NCI-H1694 treated with DMSO at 0.1 percent for 48 hours (cell line): ENCODE measurements at places on chromosomes 11 and 22.

GRCh38 chr11:106278391-106278790 is 200.9 kb downstream of the AASDHPPT start:
- no peak for DNase-seq

DNA sequence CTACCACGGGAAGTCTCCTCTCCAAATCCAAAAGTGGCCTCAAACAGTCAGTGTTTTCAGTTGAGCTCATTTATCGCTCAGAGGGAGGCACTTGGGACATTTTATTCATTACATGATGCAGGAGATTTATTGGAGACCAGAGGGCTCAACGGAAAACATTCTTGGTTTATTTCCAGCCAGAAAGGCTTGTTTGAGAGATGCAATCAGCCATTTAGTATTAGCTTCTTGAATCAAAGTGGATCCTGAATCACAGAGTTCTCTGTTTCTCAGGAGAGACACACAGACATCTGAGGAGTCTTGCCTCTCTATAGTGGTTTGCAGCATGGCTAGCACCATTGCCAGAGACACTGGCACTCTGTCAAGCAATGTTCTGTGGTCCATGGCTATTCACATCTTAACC is 31.5 kb downstream of the CD44 start:
- DNase-seq: no peak

DNA sequence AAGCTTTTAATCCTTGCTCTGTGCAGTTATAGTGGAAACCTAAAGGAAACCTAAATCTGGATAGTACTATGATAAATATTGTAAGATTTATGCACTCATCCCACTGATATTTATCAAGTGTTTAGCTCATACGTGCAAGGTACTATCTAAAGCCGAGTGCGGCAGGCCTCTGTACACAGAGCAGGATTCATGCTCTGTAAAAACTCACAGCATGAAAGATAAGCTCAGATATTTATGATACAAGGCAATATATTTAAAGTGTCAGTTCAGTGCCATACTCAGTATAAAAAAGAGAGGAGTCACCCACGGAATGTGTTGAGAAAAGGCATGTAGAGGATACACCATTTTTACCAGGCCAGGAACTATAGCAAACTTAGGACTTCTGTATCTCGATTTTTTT is 66.2 kb downstream of the MAML2 start:
- DNase-seq: no peak

DNA sequence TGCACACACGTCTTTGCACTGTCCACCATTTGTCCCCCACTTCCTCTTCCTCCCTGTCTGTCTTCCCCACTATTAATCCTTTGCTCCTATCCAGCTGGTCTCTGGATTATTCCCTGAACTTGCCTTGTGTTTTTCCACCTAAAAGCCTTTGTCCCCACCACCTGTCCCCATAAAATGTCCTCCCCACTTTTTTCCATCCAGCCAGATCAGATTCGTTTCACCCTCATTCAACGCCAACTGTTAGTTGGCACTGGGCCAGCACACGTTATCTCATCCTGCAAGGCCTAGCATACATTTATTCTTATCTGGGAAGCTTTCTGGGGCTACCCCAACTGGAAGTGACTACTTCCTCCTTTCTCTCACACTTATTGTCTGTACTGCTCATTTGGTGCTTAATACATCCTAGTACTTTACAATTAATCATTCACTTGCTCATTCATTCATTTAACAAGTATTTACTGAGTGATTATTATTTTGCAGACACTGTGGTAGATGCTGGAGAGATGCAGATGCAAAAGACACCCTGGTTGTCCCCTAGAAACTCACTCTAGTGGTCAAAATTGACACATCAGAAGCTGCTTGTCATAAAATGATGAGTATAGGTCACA is 96.2 kb downstream of the RASSF10 start:
- peak; percentile 7 for DNase-seq

DNA sequence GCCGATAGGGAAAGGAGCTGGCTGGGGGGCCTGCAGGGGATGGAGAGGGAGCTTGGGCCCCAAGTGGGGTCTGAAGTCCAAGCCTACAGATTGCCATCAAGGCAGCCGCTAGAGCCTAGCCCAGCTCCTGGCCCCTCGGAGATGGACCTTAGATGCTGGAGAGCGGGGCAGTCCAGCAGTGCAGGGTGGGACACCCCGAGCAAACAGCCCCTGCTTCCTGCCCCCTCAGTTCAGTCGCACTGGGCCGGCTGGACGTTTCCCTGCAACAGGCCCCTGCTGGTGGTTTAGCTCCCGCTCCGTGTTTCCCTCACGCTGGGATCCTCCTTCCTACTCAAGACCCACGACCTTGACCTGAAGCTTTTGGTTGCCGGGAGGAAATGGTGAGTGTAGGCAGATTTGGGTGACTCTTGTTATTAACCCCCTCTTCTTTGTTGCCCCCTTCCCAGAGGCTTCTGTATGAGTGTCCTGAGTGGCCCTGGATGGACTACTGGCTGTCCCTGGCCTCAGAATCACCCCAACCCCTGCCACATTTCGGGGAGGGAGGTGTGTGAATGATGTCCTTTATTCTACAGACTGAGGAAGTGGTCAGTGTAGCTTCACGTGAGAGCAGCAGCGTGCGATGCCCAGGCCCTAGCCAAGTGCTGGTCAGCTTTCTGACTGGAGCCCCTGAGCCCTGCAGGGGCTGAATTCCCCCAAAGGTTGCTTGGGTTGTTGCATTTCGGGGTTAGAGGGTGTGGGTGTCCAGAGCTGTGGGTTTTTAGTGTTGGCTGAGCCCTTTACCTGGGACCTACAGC is 2.7 kb downstream of the ST3GAL4 start:
- no peak for DNase-seq

DNA sequence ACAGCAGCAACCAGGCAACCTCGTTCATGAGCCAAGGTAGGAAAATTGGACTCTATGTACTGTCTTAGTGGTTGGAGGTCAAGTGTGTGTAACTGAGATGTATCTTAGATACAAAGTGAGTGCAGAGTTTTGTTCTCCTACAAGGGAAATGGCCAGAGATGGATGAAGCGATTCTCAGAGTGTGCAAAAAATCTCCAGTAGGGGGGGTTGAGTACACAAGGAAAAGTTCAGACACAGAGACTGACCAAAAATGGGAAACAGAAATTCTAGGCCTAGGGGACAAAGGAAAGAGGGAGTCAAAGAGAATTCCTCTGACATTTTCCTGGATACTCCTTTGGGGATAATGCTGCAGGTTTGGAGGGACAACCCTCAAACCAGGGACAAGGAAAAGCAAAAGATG is 38.2 kb upstream of the OR5AK2 start:
- no peak for DNase-seq

GRCh38 chr11:27524155-27524554 is 17.6 kb upstream of the LIN7C start:
- DNase-seq: no peak

DNA sequence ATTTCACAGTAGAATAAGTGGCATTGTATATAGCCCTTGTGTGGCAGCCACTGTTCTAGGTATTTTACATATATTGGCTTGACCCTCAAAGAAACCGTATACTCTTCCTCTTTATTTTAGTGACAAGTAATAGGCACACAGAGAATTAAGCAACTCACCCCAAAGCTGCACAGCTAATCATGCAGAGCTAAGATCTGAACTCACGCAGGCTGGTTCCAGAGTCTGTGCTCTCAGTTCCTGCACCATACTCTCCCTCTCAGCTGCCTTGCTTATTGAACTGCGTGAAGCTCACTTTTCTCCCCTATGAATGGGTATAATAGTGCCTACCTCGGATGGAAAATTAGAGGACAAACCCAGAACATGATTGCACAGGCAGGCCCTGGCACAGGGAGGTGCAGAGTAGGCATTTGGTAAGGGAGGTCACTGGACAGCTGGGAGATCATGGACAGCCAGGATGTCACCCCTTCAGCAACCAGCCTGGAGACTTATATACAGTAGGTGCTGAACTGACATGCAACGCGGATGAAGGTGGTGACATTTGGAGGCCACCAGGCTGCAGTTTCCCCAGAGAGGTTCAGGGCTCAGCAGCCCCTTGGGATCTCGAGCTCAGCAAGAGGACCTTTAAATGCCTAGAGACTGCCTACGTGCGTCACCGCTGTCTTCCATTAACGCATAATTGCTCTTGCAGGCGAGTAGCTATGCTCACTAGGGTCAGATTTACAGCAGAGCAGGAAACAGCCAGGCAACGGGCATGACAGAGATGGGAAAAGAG is 78.4 kb upstream of the TP53I11 start:
- DNase-seq: no peak

DNA sequence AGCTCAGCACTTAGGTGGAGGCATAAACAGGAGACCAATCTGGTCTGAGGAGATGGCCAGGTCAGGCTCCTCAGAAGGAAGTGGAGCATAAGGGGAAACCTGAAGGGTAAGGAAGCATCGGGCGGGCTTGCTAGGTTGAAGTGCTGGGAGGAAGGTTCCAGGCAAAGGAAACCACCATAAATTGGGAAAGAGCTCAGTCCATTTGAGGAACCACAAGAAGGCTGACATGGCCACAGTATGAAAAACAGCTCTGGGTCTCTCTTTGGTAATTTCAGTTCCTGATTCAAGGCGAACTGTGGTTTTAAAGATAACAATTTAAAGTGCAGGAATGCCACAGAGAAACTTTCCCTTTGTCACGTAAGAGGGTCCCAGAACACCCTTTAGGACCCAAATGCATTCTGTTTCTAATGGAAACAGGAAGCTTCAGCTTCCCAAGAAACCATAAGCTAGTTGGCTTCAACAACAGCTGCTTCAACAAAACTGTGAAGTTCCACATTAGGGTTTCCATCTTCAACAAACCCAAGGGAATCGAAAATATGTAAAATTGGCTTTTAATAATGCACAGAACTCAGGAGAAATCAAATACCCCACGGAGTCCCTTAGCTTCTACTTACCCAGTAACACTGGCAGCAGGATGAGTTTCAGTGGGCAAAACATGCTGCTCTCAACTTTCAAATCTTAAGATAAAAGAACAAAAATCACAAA is 10.4 kb downstream of the JAML start:
- no peak for DNase-seq

DNA sequence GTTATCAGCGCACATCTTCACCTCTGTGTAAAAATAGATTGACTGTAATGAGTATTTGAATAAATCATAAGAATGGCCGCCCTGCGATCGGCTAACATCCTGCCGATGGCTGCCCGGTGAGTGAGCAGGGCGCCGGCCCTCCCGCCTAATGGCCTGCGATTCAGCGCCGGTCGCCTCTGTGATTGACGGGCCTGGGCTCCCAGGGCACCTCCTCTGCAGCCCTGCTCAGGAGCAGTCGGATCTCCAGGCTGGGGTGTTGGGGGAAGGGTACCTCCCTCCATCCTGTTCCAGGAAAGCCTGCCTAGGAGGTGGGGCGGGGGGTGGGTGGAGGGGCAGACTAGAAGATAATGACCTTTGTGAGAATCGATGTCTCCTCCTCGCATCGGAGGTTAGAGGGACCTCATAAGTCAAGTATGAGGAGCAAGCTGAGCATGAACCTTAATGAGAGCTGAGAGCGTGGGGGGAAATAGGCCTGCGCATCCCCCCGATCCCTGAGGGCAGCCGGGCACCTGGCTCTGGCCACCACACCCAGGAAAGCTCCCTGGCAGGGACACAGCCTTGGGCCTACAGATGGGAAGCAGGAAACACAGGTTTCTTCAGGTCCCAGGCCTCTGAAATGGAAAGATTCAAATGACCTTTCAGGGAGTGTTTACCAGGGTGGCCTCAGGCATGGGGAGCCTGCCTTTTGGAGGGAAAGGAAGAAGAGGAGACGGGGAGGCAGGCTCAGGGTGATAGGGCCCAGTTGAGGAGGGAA is 71.7 kb downstream of the PKNOX2 start:
- no peak for DNase-seq

DNA sequence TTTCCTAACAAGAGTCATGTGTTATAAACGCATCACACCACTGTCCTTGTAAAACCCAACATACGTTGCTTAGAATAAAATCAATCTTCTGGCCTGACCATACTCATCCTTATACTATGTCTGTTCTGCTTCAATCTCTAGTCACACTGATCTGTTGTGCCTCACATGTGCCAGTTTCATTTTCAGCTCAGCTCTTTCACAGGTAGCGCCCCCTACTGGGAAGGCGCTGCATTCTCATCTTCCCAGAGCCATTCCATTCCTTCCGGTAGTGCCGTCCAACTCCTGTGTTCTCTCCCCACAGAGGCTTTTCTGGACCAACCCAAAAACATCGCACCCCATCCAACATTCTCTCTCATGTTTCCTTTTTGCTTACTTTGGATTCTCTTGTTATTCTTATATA is 22.2 kb downstream of the CASP5 start:
- DNase-seq: no peak

DNA sequence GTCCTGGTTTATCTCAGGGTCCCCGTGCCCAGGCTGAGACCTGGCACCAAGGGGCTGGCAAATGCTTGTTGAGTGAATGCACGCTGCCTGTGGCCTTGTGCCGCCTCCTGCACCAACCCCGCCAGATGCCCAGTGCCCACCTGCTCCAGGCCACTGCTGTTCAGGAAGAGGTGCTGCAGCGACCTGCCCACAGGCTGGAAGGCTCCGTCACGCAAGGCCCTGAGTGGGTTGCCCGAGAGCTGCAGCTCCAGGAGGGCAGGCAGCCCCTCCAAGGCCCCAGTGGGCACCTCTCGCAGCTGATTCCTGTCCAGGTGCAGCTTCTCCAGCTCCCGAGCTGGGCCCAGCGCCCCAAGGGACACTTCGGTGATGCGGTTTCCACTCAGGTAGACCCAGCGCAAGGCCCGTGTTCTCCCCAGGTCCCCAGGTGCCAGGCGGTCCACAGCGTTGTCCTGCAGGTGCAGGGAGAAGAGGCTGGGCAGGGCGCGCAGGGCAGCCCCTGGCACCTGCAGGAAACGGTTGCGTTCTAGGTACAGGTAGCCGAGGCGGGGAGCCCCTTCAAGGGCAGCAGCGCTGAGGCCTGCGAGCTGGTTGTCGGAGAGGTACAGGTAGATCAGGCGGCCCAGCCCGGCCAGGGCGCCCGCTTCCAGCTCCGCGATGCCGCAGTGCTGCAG is 3.6 kb downstream of the CHADL start:
- no peak for DNase-seq

DNA sequence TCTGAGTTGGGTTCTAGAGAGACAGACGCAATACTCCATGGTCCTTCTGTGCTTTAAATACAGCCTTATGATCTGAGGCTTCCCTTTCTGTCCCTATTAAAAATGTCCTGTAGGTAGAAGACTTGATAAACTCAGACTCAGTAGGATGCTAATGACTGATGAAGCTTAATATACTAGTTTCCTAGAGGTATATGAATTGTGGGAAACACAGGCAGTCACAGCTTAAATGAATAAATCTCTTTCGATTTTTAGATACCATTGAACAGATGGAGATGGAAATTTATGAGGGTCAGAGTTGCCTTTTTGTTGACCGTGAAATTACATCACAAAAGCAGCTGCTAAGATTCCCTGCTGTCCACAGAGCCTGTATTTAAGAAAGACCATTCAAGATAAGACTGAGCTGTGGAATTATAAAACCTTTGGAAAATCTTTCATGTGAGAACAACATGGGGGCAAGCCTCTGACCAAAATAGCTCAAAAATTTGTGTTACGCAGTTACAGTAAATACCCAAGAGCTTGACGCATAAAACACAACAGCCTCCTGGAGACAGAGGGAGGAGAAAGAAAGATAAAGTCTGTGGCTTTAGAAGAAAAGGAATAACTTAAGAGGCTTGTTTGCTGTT is 172.3 kb downstream of the AASDHPPT start:
- DNase-seq: no peak

DNA sequence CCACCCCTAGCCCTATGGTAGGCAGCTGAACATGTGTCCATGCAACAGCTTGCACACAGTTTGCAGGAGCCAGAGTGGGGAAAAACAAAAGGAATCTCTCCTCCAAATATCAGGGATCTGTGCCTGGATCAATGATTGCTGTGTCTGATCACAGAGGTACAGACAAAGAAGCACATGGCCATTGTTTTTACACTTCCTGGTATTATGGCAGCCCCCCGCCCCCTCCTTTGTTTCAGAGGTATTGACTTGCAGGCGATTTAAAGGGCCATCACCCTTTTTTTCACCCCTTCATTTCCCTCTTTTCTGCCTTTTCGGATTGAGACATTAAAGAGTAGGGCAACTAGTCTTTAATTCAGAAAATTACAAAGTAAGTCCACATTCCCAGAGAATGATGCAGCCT is 453.0 kb upstream of the LUZP2 start:
- no peak for DNase-seq
